ENCODE measurements at places on chromosomes 12 and 14.

DNA sequence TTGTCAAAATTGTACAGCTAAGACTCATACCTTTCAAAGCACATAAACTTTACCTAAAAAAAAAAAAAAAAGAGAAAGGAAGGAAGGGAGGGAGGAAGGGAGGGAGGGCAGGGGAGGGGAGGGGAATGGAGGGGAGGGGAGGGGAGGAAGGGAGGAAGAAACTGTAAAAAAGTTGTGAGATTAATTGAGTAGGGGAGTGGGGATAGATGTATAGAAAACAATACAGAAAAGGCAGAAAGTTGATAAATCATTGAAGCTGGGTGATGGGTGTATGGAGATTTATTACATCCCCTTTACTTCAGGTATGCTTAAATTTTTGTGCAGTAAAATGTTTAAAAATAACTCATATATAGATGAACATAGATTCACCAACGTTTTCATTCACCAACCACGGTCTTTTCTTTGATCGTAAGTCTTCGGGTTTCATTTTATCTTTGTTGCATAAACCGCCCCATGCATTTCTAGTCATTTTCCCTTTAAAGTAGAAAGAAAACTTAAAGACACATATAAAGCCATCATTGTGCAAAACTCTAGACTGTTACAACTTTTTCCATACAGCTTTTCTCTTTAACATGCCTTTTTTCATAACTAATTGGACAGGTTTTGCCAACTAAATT is 191.2 kb upstream of the KRR1 start:
- DNase-seq = no peak

DNA sequence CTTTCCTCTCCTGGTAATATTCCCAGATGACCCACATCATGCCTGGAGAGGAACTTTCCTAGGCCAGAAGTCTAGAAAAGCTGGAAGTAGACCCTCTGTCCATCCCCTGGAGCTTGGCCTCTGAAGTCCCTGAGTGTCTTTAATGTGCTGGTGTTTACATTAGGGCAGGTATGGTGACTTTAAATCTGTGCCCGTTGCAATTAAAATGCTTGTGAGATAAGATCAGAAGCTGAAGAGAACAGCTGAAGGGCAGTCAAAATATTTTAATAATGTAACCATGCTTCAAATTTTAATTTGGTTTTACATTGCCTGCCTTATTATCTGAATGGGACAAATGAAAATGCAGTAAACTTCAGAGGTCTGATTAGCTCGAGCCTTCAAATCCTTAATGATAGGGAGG is 1022.5 kb downstream of the BCL11B start:
- DNase-seq = no peak

DNA sequence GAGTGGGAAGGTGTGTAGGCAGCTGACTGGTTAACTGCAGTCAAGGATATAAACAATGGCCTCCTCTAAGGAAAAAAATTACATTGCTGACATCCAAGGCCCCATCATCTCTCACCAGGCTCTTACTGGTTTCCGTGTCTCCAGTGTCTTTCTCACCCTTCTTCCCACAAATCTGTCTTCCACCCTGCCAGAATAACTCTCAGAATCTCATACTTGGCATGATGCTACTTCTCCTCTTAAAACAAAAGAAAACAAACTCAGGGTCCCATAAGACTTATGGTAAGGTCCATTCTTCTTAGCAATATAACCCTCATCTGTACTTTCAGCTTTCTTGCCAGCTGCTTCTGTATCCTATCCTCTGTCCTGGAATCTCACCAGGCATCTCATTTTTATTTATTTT is 68.9 kb downstream of the SUSD6 start:
- DNase-seq = no peak

DNA sequence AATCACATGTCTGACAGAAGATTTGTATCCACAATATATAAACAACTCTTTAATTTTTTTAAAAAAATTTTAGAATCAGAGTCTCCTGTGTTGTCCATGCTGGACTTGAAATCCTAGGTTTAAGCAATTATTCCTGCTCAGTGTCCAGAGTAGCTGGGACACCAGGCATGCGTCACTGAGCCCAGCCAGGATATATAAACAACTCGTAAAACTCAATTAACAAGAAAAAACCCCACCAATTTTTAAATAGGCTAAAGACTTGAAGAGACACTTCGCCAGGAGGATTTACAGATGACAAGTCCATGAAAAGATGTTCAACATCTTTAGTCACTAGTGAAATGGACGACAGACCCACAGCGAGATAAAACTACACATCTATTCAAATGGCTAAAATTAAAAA is 2.0 kb upstream of the SCN8A start:
- DNase-seq = no peak

GRCh38 chr14:36221112-36221511 is 44.6 kb upstream of the PTCSC3 start:
- no peak for DNase-seq

DNA sequence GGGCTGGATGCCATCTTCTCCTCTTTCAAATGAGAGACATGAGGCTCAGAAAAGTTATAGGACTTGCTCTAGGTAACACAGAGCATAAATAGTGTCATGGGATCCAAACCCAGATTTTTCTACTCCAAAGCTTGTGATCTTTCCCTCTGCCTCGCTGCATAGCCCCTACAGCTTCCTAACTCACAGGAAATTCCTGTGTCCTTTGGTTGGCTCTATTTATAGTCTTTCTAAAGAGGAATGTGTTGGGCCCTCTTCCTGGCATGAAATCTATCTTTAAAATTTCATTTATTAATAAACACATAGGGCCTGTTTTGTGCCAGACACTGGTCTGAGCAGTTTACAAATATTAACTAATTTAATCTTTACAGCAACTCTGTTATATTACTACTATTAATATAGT is 9.8 kb upstream of the KCNA5 start:
- peak; percentile 47 for DNase-seq

GRCh38 chr12:68506619-68507018 is 104.1 kb upstream of the RAP1B start:
- no peak for DNase-seq

DNA sequence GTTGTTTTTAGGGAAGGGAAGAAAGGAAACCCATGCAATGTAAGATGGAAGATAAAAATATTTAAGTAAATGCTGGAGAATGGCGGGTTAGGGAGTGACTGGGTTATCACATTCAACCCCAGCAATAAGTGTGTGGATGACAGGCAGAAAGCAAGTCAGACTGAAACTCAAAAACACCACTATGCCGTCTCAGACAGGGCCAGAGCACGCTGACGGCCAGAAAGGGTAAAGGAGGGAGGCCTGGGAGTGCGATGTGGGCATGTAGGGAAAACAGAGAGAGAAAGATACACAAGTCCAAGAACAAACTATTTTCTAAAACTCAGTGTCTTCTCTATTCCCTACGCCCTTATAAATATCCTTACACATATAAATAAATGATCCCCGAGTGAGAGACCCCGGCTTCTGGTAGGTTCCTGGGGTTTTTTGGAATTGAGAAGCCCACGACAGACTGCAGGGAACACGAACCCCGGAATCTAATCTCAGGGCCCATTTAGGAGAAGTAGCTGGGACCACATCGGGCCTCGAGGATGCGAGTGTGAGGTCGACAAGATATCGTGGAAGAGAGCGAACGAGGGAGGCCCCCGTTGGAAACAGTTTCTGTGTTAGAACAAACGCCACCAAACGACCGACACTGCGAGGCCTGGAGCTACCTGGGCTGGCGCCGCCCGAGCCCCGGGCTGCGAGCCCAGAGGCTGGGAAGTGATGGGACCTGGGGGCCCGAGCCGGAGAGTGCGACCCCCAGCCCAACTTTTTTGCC is 735 bp upstream of the OTX2 start:
- DNase-seq = no peak

GRCh38 chr14:71130491-71131179 is 223.4 kb downstream of the PCNX1 start:
- DNase-seq = peak; percentile 76

DNA sequence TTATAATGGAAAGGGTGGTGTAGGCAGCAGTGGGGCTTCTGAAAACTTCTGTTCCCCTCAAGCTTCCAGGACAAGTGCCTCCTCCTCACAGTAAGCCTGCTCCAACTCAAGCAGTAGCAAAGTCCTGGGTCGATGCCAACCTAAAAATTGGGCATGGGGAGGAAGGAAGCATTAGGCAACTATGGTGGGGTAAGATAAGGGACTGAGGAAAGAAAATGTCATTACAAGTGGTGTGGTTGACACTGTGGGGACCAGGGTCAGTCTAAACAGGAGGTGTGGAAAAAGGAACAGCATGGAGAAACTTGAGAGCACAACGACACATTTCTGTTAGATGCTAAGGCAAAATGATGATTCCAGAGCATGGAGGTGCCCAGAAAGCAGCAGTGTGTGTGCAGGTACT is 34.9 kb downstream of the WIF1 start:
- DNase-seq = no peak

GRCh38 chr12:110256780-110257431 is 24.1 kb upstream of the ATP2A2 start:
- no peak for DNase-seq

DNA sequence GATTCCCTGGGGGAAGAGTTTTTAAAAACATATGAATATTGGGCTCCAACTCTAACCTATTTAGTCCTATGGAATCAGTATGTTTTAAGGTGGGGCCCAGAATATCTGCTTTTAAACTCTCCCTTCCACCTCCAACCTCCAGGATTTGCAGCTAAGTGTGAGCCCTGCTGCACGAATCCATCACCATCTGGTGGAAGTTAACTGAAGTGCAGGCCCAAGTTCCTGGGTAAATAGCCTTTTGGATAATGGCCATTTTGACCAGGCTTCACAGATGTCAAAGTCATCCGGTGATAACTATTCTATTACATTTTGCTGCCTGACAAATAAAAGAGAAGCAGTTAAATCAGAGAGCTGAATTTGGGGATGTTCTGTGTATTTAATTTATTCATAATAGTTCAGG is 58.1 kb upstream of the RMST start:
- peak; percentile 1 for DNase-seq

DNA sequence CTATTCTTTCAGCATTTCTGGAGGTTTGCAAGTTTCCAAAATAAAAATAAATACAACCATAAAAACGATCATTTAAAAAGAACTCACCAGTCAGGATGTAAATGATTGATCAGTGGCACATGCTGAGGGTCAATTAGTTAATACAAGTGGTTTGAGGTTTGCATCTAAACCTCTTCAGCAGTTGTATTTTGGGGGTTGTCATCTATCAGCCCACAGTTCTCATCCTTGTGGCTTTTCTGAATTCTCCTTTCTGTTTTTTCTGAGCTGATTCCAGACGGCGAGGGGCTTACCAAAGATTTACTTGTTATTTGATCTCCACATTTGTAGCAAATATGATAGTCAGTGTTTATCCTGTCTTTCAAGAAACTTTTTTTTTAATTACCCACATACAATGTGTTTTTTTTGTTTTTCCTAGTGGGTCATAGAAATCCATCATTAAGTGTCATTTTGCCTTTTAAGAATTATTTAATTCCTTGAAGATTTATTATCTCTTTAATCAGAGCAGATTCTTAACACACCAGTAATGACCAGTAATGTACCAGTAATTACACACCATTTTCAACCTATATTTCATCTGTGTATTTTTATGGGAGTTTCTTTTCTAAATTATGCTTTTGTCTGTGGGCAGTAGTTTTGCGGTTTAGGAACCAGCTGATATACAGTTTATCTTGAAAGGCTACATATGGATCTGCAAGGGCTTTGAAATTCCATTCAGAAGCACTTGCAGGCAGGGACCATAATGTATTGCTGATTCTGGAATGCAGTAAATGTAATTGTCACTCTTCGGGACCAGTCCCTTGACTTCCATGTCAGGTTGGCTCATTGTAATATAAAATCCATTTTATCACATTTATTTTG is 56.3 kb upstream of the DAAM1 start:
- peak; percentile 39 for DNase-seq

DNA sequence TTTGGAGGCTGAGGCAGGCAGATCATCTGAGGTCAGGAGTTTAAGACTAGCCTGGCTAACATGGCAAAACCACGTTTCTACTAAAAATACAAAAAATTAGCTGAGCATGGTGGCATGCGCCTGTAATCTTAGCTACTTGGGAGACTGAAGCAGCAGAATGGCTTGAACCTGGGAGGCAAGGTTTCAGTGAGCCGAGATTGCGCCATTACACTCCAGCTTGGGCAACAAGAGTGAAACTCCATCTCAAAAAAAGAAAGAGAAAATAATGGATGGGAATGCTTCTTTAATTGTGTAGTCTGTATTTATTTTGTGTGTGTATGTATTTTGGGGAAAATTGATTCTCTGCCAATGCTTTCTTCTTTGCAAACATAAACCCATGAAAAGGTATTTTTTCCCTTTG is 32.5 kb downstream of the SRGAP1 start:
- DNase-seq = no peak

DNA sequence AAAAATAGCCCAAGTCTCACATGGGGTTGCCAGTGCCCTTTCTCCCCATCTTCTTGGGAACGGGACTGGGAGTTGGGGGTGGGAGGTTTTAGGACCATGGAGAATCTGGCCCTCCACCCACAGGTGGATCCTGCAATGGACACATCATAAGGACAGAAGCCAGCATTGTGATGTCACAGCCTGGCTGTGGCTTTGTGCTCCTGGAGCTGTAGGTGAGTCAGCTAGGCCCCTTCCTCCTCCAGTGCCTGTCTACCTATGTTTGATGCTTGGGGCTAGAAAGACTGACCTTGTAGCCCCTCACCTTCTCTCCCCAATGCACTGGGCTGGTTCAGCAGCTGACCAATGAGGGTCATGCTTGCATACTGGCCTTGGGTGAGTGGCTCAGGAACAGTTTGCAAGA is at the start of gene CCDC197:
TSS of gene CCDC197 (plus strand) at position 220 of the 400 bp plus-strand sequence. CDS start 831 bp downstream, outside the sequence.
- no peak for DNase-seq

- DNase-seq = peak; percentile 3
Observed at GRCh38 chr12:119036878-119037825, 55.8 kb downstream of the SRRM4 start.

DNA sequence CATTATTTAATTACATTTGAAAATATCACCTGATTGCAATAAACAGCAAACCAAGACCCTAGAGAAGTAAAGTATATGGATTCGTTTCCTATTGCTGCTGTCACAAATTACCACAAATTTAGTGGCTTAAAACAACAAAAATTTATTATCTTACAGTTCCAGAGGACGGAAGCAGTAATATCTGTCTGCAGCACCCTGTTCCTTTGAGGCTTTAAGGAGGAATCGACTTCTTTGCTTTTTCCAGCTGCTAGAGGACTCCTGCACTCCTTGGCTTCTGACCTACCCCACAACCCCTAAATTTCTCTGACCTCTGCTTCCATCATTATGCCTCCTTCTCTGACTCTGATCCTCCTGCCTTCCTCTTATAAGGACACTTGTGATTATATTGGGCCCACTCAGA is 23.8 kb upstream of the PPM1A start:
- no peak for DNase-seq

Measured in fibroblast of skin of right quadriceps (primary cell).